ENCODE measurements at places on chromosomes 2 and 18. TPM values are rescaled to one million over a fixed set of nuclear protein-coding genes. Genes with fewer than 3 reads are reported as not detected.

- H3K27ac ChIP-seq = no peak overlapping the region
- H3K27me3 ChIP-seq = no peaks in the 10 kb centered on the region
- no peaks in the 10 kb centered on the region for H3K36me3 ChIP-seq
- DNase-seq = no peak
- peaks cover 11% of the 10 kb centered on the region for H3K4me1 ChIP-seq
These were observed 15.4 kb downstream of the PTPN4 start for GRCh38 chr2:119775102-119775501.

DNA sequence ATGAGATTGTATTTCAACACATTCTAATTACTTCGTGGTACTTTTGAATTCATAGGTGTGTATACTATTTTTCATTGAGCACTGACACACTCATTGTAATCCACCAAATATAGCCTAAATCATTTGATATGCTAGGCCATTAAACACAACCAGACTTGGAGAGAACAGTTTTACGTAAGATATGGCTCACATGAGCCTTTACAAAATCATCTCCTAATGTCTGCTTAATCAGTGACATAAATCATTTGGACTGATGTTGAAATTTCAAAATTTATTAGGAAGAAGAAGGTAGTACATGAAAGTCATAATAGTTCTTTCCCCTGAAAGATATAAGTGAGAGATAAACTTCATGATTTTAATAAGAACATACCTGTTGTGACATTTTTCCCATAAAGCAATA, 550.2 kb upstream of the LINC00305 start:
- no peaks in the 10 kb centered on the region for H3K4me1 ChIP-seq
- no peak overlapping the region for H3K27ac ChIP-seq
- H3K27me3 ChIP-seq = no peaks in the 10 kb centered on the region
- H3K4me3 ChIP-seq = no peak overlapping the region
- H3K36me3 ChIP-seq = no peaks in the 10 kb centered on the region
- no peak for DNase-seq

GRCh38 chr2:86646865-86647264, 23.2 kb upstream of the RNF103 start:
- H3K36me3 ChIP-seq = no peaks in the 10 kb centered on the region
- no peak overlapping the region for H3K27ac ChIP-seq
- peaks cover 12% of the 10 kb centered on the region for H3K27me3 ChIP-seq
- no peak overlapping the region for H3K4me3 ChIP-seq
- DNase-seq = no peak
- no peaks in the 10 kb centered on the region for H3K4me1 ChIP-seq

DNA sequence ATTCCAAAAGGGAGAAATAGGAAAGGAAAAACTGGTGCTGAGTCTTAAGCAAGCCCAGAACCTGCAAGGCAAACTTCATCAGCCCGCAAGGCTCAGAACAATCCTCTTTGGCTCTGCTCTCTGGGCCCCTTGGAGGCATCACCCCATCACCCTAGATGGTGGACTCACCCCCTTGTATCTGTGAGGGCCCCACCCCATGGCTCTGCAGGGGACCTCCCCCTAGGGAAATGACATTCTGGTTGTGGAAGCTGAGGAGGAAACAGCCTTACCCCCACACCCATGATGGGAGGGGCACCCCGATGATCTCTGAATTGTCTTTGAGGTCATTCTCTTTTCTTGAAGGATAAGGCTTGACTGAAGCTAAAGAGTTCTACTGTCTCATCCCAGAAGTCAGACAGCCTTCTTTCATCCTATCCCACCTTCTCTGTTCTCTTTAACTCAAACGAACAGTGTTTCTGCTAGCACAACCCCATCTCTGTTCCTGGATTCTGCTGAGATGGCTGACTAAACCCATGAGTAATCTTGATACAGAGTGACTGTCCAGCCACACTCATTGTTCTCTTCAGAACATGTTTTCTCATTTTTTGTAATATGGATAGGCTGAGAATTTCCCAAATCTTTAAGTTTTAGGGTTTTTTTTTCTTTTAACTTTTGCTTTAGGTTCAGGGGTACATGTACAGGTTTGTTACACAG, 492.1 kb upstream of the MYT1L start:
- H3K27ac ChIP-seq = no peak overlapping the region
- H3K36me3 ChIP-seq = peaks cover 4% of the 10 kb centered on the region
- DNase-seq = no peak
- H3K4me3 ChIP-seq = no peak overlapping the region
- H3K27me3 ChIP-seq = no peaks in the 10 kb centered on the region

- peaks cover 8% of the 10 kb centered on the region for H3K4me1 ChIP-seq
- H3K36me3 ChIP-seq = no peaks in the 10 kb centered on the region
- no peak overlapping the region for H3K27ac ChIP-seq
- H3K27me3 ChIP-seq = peaks cover 3% of the 10 kb centered on the region
These were observed 409.8 kb downstream of the GPD2 start for GRCh38 chr2:156845806-156846558.

DNA sequence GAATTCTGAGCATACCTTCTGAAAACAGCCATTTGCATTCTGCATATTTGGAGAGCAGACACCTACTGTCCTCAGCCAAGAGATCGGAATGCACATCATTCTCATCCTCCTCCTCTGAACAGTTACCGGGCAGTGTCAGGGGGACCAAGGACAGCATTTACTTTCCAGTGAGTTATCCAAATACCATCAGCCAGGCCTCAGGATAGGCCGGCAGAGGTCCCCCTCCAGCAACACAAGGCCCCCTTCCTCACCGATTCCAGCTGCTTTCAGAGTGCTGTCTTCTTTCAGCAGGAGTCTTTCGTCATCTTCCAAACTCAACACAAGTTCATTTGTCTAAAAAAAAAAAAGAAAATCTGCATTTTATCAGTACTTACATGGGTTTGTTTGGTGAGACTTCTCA, 55.3 kb downstream of the C2orf76 start:
- peaks cover 16% of the 10 kb centered on the region for H3K4me1 ChIP-seq
- no peak for DNase-seq
- no peak overlapping the region for H3K27ac ChIP-seq
- no peaks in the 10 kb centered on the region for H3K36me3 ChIP-seq
- H3K27me3 ChIP-seq = no peaks in the 10 kb centered on the region

DNA sequence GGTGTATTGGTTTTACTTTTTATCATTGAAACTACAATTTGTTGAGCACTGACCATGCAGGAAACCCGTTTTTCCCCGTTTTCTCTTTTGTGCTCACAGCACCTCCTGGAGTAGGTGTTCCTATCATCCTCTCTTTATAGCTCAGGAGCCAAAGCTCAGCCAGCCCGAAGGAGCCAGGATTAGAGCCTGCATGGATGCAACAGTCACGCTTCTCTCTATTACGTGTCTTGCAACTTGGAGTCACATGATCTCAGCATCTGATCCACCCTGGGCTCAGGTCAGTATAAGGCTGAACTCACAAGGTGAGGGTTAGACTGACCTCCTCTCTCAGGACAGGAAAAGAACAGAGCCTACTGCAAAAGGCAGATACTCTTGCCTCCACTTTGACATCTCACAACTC, 150.5 kb downstream of the MBP start:
- peaks cover 2% of the 10 kb centered on the region for H3K27me3 ChIP-seq
- peaks cover 8% of the 10 kb centered on the region for H3K36me3 ChIP-seq

CFC1B gene
- not detected for total RNA-seq

G6PC2 gene
- not detected for total RNA-seq

KDSR gene
- total RNA-seq = 55.4 TPM

SERPINB2 gene
- 86.7 TPM for total RNA-seq

All from HFFc6 (cell line).